ENCODE measurements at places on chromosomes 3 and 15. TPM values are rescaled to one million over a fixed set of nuclear protein-coding genes. Genes with fewer than 3 reads are reported as not detected.

Gene GNAT1
- total RNA-seq: not detected

- H3K27ac ChIP-seq: no peak overlapping the region
- H3K4me1 ChIP-seq: no peaks in the 10 kb centered on the region
- H3K36me3 ChIP-seq: no peaks in the 10 kb centered on the region
- no peaks in the 10 kb centered on the region for H3K27me3 ChIP-seq
- DNase-seq: no peak
Measured at GRCh38 chr3:171163101-171164066, 136.9 kb upstream of the SLC2A2 start.

GRCh38 chr15:39365873-39366272 lies 215.0 kb upstream of the THBS1 start:
- H3K27ac ChIP-seq: no peak overlapping the region
- H3K36me3 ChIP-seq: no peaks in the 10 kb centered on the region
- H3K4me3 ChIP-seq: no peak overlapping the region

GRCh38 chr15:64152507-64153387 lies 1.2 kb downstream of the SNX22 start:
- H3K4me3 ChIP-seq: peak overlapping the region; percentile 51
- H3K27ac ChIP-seq: no peak overlapping the region
- H3K4me1 ChIP-seq: peaks cover 21% of the 10 kb centered on the region
- no peak for DNase-seq
- H3K27me3 ChIP-seq: no peaks in the 10 kb centered on the region

- H3K36me3 ChIP-seq: no peaks in the 10 kb centered on the region
- DNase-seq: peak; percentile 65
- H3K27ac ChIP-seq: peak within 1 kb of the TSS; percentile 67
- H3K27me3 ChIP-seq: no peaks in the 10 kb centered on the region
- peaks cover 14% of the 10 kb centered on the region for H3K4me1 ChIP-seq
Measured at GRCh38 chr3:49799761-49800160, at the start of gene CDHR4. TSS of gene CDHR4 (minus strand) at chr3:49799873. CDS start at chr3:49799812, 61 bp downstream.

- no peak overlapping the region for H3K27ac ChIP-seq
- H3K36me3 ChIP-seq: no peaks in the 10 kb centered on the region
- H3K4me3 ChIP-seq: no peak overlapping the region
- no peaks in the 10 kb centered on the region for H3K4me1 ChIP-seq
- no peak for DNase-seq
- no peaks in the 10 kb centered on the region for H3K27me3 ChIP-seq
Measured at GRCh38 chr15:44616974-44617373, 46.5 kb downstream of the SPG11 start.

DNA sequence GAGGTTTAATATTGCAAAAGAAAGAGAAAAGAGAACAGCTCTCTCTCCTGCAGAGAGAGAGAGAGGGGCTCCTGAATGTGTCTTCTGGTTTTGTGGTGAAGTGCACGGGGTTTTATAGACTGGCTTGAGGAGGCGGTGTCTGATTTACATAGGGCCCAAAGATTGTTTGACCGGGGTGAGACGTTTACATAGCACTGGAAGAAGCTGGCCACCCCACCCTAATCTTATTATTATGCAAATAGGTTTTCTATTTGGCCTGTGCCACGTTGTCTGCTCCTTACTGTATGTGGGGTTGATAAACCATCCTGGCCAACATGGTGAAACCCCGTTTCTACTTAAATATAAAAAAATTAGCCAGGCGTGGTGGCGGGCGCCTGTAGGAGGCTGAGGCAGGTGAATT lies 268.6 kb downstream of the SV2B start:
- no peaks in the 10 kb centered on the region for H3K36me3 ChIP-seq
- no peaks in the 10 kb centered on the region for H3K4me1 ChIP-seq
- no peak for DNase-seq
- H3K27ac ChIP-seq: no peak overlapping the region
- no peaks in the 10 kb centered on the region for H3K27me3 ChIP-seq
- H3K4me3 ChIP-seq: no peak overlapping the region
